ENCODE measurements at places on chromosomes 1 and 21.

- DNase-seq = no peak
Measured at GRCh38 chr1:114559356-114559755, 22.1 kb downstream of the BCAS2 start.

DNA sequence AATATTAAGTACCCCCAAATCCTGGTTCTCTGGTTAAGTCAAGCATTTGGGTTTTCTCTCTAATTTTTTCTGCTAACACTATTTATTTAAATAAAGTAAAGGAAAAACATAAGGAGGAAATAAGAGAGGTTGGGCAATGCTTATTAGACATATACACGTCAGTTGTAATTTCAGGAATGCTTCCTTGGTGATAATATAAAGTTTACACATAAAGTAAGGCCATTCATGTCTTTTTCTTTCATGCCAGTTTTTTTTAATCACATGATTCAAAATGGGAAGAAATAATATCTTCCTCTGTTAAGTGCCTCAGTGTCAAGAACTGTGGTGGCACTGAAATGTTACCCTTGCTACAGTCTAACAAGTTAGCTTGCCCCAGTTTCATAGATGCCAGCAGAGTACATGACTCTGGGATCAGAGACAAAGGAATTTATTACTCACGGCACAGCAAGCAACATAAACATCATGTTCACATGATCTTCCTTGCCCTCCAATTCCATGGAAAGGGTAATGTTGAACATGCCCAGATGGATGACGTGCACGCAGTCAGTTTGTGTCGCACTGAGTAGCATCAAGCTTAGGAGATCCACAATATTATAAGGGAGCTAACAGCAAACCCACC is 184.9 kb downstream of the PLA2G4A start:
- DNase-seq = no peak

GRCh38 chr1:224745924-224746323 is 129.8 kb downstream of the CNIH3 start:
- DNase-seq = no peak

DNA sequence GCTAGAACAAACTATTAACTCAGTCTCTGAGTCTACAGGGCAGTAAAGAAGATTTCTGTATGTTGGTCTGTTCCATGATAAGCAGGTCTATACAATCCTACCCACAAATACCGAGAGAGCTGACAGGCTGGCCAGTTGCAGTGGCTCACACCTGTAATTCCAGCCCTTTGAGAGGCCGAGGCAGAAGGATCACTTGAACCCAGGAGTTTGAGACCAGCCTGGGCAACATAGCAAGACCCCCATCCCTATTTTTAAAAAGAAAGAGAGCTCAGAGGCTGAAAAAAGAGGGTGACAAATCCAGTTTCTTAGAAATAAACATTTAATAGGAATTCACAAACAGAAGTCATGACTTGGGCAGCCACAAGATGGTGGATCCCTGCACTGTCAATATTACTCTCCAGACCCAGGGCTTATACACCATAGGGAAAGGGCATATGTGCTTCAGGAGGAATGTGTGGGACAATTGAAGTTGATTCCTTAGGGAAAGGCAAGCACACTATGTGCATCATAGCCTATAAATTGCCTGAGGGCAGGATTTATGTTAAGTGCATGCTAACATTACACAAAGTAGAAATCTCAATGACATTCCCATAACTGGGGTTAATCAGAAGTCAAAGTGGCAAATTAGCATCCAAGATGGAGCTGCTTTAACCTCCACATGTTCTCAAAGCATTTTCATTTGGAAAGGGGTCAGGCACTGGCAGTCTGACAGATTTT is 66.8 kb downstream of the SLC16A1 start:
- no peak for DNase-seq

DNA sequence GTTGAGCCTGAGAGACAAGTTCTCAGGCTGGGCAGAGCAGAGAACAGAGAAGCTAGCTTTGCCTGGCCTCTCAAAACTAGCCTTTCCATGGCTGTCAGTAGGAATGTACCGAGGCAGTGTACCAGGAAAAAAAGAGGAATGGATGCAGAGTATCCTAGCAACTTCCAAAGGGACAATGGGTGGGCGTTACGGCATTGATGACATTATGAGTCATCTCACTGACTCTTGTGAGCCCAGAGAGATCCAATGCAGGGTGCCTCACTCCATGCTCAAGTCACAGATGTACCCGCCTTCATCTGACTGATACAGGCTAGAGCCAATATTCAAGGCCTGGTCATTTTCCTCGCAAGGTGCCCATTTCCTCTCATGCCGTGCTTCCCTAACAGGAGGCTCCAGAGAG is 51.4 kb upstream of the C8B start:
- no peak for DNase-seq

GRCh38 chr1:42162181-42162580 is 2.4 kb downstream of the GUCA2A start:
- DNase-seq = no peak

DNA sequence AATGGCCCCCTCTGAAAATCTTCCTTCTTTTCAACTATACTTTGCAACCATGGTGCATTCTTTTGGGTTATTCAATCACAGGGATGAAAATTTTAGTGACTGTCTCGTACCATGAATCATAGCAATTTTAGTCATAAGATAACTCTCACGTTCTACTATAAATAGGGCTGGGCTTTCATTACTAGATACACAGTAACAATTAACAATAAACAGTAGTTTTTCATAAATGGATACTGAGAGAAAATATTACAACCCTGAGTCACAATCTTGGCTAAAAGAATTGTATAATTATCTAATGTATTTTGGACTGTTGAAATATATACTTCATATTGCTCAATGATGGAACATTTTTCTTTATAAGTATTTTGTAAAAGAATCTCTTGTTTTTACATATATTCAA is 96.1 kb downstream of the TEX35 start:
- DNase-seq = no peak

DNA sequence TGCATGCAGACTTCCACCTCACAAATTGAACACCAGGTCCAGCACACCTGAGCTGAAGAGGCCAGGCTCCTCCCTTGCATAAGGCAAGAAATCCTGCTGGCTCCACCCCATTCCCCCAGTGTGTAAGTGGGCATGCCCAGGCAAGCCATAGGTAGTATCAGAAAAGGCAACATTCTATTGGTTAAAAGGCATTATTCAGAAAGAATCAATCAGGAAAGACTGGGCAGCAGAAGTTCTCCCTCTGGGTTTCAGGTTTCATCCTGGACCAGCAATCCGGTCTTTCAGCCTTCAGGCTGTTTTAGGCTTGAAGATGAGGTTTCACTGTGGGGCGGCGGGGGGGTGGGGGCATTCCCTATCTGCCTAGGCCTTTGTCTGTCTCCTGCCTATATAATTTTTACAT is 42.0 kb upstream of the LHX8 start:
- DNase-seq = no peak

DNA sequence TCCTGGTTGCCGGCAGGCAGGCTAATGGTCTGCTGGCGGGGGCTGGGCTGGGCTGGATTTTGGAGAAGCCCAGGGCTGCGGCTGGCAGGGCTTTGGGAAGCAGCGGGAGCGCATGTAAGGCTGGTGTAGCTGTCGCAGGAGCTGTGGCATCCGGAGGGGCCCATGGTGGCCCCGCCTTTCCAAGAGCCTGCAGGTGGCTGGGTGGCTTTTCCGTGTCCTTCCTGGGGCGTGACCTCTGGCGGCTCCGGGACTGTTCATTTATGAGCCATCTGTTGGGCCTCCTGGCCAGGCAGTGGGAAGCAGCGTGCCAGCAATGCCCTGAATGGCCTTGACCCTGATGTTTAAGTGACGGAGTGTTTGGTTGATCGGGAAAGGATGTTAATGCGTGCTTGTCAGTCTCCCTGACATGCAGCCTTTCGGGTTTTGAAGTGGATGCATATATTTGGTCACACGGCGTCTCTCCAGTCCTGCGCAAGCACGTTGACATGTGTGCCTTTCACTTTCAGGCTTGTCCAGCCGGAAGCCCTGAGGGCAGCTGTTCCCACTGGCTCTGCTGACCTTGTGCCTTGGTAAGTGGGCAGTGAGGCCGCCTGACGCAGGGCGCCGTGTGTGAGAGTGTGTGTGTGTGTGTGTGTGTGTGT is 38.5 kb downstream of the AGPAT3 start:
- no peak for DNase-seq

- no peak for DNase-seq
Measured at GRCh38 chr1:187931776-187932175, 1103.0 kb downstream of the PLA2G4A start.

GRCh38 chr1:43879414-43879813 is 54.2 kb upstream of the ARTN start:
- no peak for DNase-seq

DNA sequence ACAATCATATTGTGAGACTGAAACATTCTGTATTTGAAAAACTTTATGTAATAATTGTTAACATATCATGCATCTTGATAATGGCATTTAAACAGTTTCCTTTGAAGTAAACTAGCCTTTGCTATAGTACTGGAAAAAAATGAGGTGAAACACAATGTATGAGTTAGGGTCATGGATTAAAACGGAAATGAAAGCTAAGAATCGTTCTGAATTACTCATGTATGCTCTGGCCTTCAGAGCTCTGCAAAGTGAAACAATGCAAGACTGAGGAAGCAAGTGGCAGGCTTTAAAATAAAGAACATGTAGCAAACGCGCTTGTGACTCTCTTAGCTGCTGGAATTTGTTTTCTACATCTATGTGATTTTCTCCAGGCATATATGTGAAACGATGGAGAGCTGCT is 317.1 kb downstream of the DPYD start:
- no peak for DNase-seq

GRCh38 chr1:8347635-8348034 is 29.7 kb downstream of the SLC45A1 start:
- DNase-seq = no peak

- no peak for DNase-seq
Measured at GRCh38 chr1:155966750-155967149, 11.6 kb downstream of the ARHGEF2 start.

GRCh38 chr21:27550287-27550686 is 583.4 kb upstream of the ADAMTS5 start:
- no peak for DNase-seq

GRCh38 chr1:167950569-167950968 is 13.7 kb upstream of the MPC2 start:
- DNase-seq = no peak

GRCh38 chr1:3188150-3188971 is 119.4 kb downstream of the PRDM16 start:
- DNase-seq = no peak

GRCh38 chr1:244361764-244362473 is 89.8 kb downstream of the ADSS2 start:
- DNase-seq = peak; percentile 77

DNA sequence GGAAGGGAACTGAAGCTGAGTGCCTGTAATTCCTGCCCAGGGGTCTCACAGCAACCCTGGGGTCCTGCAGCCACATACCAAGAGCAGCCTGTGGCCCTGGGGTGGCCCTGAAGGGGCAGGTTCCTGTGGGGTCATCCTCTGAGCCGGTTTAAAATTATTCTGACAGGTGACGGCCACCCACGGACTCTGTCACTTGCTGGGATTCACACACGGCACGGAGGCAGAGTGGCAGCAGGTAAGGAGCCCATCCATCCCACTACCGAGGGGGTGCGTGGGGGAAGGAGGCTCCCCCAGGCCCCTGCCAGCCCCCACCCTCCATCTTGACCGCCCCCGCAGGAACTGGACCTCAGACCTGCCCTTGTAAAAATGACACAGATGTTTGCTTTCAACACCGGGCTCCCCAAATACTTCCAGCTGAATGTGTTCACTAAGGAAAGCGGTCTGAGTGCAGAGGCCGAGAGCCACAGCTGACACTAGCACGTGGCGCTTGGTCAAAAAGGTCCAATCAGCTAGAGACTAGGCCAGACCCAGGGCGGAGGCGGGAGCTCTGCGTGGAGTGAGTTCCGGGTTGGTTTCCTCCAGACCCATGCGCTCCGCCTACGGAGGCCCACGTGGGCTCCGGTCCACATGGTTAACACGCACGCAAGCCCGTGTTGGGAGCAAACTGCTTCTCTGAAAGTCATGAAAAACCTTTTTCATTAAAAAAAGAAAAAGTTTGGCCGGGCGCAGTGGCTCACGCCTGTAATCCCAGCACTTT is 10.0 kb downstream of the YBEY start:
- DNase-seq = no peak

- DNase-seq = no peak
Measured at GRCh38 chr1:218527737-218528136, 182.6 kb downstream of the TGFB2 start.

GRCh38 chr1:203693721-203694120 is 67.1 kb downstream of the ATP2B4 start:
- DNase-seq = no peak

DNA sequence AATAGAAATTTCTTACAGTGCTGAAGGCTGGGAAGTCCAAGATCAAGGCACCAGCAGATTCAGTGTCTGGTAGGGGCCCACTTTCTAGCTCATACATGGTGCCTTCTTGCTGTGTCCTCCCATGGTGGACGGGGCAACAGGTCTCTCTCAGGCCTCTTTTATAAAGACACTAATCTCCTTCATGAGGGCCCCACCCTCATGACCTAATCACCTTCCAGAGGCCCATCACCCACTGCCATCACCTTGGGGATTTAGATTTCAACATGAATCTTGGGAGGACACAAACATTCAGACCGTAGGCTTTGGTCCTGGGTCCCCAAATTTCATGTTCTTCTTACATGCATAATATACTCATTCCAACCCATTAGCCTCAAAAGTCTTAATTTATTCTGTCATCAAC is 71.5 kb downstream of the PGM1 start:
- no peak for DNase-seq

- DNase-seq = no peak
Measured at GRCh38 chr1:84339503-84339902, 38.0 kb downstream of the SAMD13 start.

GRCh38 chr1:79603843-79604242 is 597.3 kb upstream of the ADGRL4 start:
- no peak for DNase-seq
